Natural killer cell (primary cell): ENCODE measurements at places on chromosomes 5 and 9. TPM values are rescaled to one million over a fixed set of nuclear protein-coding genes. Genes with fewer than 3 reads are reported as not detected.
A peak's percentile ranks its signal among the peaks of the same experiment; 100 is the strongest.

GRCh38 chr5:137182576-137182975, 316.6 kb downstream of the SPOCK1 start:
- no peaks in the 10 kb centered on the region for H3K4me1 ChIP-seq
- no peaks in the 10 kb centered on the region for H3K27me3 ChIP-seq
- H3K27ac ChIP-seq = no peak overlapping the region

- H3K27me3 ChIP-seq = no peaks in the 10 kb centered on the region
- no peaks in the 10 kb centered on the region for H3K4me1 ChIP-seq
Measured at GRCh38 chr5:110255194-110255593, 471.3 kb downstream of the TMEM232 start.

GRCh38 chr9:124625087-124625486, 117.9 kb upstream of the NR5A1 start:
- H3K4me3 ChIP-seq = no peak overlapping the region
- H3K27me3 ChIP-seq = no peaks in the 10 kb centered on the region
- peak; percentile 25 for DNase-seq
- peaks cover 57% of the 10 kb centered on the region for H3K4me1 ChIP-seq

DNA sequence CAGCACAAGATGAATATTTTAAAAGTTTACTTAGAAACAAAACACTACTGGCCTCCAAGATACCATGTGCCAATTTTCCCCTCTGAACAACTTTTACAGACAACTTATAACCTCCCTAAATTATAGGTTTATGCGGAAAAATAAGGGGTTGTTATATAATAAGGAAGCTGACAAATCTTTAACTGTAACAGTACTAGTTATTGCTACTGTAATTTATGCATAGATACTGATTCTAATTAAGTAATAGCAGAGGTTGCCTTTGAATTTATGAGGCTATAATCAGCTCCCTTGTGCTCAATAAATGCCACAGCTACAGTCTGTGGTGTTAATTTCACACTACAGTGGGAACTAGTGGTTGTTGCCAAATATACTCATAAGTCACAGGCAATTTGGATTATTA, 291.3 kb upstream of the PCSK5 start:
- H3K4me3 ChIP-seq = no peak overlapping the region
- H3K27me3 ChIP-seq = no peaks in the 10 kb centered on the region
- no peaks in the 10 kb centered on the region for H3K36me3 ChIP-seq

DNA sequence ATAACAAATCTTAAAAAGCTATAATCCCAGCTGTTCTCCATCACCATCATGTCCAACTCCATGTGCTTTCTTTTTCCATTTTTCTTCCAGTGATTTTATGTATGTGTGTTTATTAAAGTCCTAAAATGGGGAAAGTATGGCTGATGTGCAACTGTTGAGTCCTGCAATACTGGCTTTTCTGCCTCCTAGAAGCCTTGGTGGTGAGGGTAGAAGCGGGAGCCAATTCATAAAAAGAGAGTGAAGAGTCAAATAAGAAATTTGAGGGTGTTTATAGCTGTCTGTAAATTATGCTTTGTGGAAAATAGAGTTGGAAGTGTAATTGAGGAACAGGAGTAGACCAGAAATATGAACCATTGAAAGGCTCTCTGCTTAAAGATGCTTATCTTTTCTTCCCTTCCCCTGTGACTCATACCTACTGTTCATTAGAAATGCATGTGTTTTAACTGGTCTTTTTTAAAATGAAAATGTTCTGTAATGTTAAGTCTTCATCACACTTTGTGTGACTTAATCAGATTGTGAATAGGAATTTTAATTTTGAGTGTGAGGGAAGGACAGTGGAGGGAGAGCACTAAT, 80.1 kb downstream of the ZCCHC7 start:
- peaks cover 2% of the 10 kb centered on the region for H3K36me3 ChIP-seq
- no peaks in the 10 kb centered on the region for H3K4me1 ChIP-seq
- no peaks in the 10 kb centered on the region for H3K27me3 ChIP-seq
- DNase-seq = no peak

DNA sequence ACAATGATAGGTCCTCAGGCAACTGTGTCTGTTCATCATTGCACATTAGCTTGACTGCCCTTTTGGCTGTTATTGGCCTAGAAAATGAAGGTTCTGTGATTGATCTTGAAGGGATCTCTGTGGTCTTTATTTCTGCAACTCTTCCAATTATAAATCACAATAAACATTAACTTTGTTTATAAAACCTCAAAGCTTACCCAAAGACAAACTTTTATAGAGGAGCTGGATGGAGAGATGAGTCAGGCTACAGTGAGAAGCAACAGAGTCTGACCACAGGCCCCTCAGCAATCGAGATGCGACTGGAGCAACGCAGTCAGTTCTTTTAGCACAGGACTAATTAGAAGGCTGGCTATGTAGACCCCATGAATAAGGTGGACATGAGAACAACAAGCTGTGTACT, 5.3 kb downstream of the MACROH2A1 start:
- no peak overlapping the region for H3K4me3 ChIP-seq
- H3K27ac ChIP-seq = peak overlapping the region; percentile 26
- no peaks in the 10 kb centered on the region for H3K27me3 ChIP-seq
- no peak for DNase-seq

DNA sequence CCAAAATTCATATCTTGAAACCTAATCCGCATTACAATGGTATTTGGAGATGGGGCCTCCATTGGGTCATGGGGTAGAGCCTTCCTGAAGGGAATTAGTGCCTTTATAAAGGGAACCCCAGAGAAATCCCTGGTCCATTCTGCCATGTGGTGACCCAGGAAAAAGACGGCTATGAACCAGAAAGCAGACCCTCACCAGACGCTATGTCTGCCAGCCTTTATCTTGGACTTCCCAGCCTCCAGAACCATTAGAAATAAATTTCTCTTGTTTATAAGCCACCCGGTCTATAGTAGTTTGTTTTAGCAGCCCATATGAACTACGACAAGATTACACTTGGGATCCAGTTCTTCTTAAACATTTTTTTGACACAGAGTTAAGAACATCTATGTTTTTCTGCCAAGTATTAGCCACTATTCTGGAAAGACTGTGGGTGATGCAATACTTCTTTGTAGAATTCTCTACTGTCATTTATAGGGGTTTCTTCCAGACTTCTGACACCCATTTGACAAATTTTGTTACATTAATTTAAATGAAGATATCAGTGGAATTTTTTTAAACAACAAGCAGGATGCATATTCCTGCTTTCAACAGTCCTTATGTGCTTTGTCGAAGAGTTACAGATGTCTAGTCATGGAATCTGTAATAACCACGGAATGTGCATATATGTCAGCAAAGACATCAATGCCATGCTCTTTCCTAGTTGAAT, 572.4 kb downstream of the NR2F1-AS1 start:
- H3K27me3 ChIP-seq = no peaks in the 10 kb centered on the region
- H3K36me3 ChIP-seq = no peaks in the 10 kb centered on the region
- H3K4me3 ChIP-seq = no peak overlapping the region
- no peaks in the 10 kb centered on the region for H3K4me1 ChIP-seq
- no peak overlapping the region for H3K27ac ChIP-seq

- no peak for DNase-seq
- H3K4me1 ChIP-seq = no peaks in the 10 kb centered on the region
- H3K27ac ChIP-seq = no peak overlapping the region
- H3K27me3 ChIP-seq = no peaks in the 10 kb centered on the region
- H3K4me3 ChIP-seq = no peak overlapping the region
Measured at GRCh38 chr9:80175286-80176150, 603.8 kb downstream of the TLE4 start.

- no peak overlapping the region for H3K27ac ChIP-seq
- no peak for DNase-seq
- H3K4me3 ChIP-seq = no peak overlapping the region
- no peaks in the 10 kb centered on the region for H3K4me1 ChIP-seq
Measured at GRCh38 chr9:82604947-82605656, 457.8 kb downstream of the RASEF start.

The DMXL1 gene
- 36.7 TPM for total RNA-seq

The SH2D3C gene
- 42.8 TPM for total RNA-seq

The PCDHA9 gene
- not detected for total RNA-seq
